LHCN-M2 (cell line): ENCODE measurements at places on chromosomes 3 and 15.
A peak's percentile ranks its signal among the peaks of the same experiment; 100 is the strongest.

- no peak for DNase-seq
Observed at GRCh38 chr3:55526332-55527030, 39.4 kb upstream of the WNT5A start.

GRCh38 chr3:28575746-28576613 lies 227.4 kb upstream of the AZI2 start:
- DNase-seq: peak; percentile 25

- DNase-seq: no peak
Observed at GRCh38 chr15:60568914-60569391, 90.0 kb upstream of the ICE2 start.

DNA sequence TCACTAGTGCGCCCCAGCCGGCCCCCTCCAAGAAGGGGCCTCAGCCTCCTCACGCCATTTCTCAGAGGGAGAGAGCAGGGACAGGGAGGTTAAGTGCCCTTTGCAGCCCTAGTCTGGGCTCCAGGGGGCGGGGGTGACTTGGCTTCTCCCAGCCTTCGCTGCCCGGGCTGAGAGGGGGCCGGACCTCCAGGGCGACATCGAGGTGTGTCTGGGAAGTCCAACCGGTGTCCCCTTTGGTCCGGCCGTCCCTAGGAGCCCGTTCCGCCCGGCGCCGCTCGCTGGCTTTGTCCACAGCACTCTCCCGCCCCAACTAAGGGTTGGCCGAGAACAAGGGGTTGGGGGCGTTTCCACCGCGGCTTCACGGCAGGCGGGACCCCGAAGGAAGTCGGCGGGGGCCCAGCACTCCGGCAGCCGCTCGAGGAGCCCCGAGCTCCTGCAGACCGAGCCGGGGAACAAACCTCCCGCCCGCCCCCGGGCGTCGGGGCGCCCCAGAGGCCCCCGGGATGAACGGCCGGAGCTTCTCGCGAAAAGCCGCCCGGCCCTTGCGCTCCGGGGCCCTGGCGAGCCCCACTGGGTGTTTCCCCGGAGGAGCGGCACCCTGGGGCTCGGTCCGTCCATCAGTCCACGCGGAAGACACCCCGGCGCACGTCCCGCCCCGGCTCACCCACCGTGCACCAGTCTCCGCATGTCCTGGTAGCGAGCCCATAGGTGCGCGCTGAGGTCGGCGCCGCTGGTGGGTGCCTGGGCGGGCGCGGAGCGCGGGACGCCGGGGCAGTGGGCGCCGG lies 627 bp downstream of the NT5DC2 start:
- no peak for DNase-seq

- DNase-seq: no peak
Observed at GRCh38 chr3:52896613-52897012, 735 bp downstream of the STIMATE start.

GRCh38 chr3:36258421-36258820 lies 121.9 kb upstream of the STAC start:
- DNase-seq: no peak

GRCh38 chr3:125375950-125376679 lies 990 bp upstream of the ZNF148 start:
- DNase-seq: no peak

GRCh38 chr15:42547918-42548248 lies 710 bp downstream of the LRRC57 start:
- DNase-seq: peak; percentile 53

DNA sequence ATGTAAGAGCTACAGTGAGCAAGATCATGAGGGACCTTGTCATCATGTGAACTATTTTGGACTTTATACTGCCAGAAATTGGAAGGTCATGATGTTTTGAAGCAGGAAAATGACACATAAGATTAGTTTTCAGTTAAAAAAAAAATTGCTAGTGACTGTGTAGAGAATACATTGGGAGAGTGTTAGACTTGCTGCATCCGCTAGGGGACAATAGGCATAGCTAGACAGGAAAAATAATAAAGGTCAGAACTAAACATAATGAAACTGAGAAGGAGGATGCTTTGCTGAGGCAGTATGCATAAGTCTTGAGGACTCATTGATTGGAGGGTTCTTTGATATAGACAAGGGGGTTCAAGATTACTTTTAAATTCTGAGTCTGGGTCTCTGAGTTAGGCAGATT lies 275.8 kb upstream of the KCNH8 start:
- DNase-seq: no peak

DNA sequence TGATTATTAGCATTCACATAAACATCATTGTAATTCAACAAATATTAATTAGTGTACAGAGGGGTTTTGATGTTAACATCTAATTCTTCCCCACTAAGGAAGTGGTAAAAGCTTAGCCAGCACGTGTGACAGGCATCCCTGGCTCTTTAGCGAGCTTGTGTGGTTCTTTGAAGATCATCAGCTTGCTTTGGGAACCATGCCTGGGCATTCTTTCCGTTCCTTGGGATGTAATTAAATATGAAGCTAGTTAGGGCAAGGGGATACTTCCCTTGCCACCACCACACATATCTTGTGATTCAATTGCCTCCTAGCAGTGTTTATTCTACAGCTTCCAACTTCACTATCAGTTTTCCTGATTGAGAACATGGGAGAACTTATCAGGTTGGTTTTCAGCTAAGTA lies 246.5 kb downstream of the MYRIP start:
- DNase-seq: no peak

DNA sequence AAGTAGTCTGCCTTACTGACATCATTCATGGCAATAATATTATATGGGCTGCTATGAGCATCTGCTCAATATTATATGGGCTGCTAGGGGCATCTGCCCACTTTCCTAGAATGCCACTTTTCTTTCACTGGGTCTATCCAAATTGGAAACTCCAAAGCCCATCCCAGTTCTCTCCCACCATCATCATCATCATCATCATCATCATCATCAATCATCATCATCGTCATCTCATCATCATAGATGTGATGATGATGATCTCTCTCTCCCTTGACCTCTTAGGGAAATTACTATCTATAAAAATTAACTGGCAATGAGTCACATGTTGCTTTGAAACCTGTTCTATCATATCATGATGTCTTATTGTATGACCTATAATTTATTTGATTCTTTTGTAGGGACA lies 222.0 kb downstream of the TJP1 start:
- DNase-seq: no peak

- DNase-seq: no peak
Observed at GRCh38 chr3:128269006-128269775, 115.9 kb downstream of the EEFSEC start.

- peak; percentile 99 for DNase-seq
Observed at GRCh38 chr3:42061713-42062380, 29.3 kb upstream of the TRAK1 start.

DNA sequence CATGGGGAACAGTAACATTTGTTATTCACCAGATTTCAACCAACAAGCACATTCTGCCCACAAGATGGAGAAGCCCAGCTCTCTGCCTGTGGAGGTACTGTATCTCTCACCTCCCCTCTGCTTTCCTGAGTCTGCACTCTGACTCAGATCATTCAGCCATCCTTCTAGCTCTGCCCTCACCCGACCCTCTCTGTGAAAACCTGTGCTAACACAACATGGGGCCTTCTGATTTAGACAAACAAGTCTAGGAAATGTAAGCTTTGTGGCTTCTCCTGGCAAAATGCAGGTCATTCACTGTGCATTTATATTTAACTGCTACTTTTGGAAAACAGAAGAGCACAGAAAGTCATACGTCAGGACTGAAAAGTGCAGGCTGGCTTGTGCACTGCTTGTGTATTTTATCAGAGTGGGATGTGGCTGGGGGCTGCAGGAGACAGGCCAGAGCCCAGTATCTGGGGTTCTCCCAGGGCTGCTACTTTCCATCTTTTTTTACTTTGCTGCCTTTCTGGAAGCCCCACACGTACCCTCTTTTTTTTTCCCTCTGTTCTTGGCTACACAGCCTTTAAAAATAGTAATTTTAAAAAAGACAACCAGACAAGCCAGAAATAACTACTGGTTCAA lies 50.8 kb downstream of the SUSD5 start:
- DNase-seq: peak; percentile 14

DNA sequence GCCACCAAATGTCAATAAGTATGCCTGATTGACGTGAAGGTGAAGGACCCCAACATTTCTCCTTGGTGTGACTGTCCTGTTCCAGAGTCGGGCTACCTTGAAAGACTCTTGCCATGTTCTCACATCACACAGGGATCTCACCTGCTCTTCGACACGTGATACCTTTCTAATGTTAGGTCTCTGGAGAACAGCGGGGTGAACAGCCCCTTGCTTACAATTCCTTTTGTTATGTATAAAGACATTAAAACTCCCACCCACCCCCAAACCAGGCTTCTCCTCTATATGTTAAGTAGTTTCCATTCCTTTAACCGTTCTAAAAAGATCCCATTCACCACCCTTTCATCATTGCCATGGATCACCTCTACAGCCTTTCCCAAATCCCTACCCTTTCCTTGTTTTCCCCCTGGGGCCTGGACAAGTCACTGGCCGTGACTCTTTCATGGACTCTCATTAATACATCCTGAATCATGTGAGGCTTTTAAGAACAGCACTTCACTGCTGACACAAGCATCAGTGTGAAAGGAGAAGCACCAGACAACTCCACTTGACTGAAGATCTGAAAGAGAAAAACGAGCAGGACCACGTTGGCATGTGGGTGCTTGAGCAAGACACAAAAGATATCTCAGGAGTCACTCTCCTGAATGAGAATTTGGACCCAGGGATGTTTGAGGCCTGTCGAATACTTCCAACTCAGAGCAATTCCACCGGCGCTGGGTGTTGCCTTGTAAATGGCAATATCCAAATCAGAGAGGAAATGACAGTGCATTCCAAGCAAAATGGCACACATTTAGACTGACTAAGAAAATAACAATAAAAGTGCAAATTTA lies 115.0 kb downstream of the FOXP1 start:
- no peak for DNase-seq

GRCh38 chr3:183396662-183397391 lies 31.6 kb downstream of the MCF2L2 start:
- no peak for DNase-seq

GRCh38 chr3:189573004-189573403 lies 58.2 kb upstream of the TP63 start:
- DNase-seq: no peak

- peak; percentile 89 for DNase-seq
Observed at GRCh38 chr3:129829640-129830039, 63.9 kb downstream of the TMCC1 start.

- peak; percentile 79 for DNase-seq
Observed at GRCh38 chr3:50237754-50238548, 1.9 kb downstream of the GNAI2 start.

DNA sequence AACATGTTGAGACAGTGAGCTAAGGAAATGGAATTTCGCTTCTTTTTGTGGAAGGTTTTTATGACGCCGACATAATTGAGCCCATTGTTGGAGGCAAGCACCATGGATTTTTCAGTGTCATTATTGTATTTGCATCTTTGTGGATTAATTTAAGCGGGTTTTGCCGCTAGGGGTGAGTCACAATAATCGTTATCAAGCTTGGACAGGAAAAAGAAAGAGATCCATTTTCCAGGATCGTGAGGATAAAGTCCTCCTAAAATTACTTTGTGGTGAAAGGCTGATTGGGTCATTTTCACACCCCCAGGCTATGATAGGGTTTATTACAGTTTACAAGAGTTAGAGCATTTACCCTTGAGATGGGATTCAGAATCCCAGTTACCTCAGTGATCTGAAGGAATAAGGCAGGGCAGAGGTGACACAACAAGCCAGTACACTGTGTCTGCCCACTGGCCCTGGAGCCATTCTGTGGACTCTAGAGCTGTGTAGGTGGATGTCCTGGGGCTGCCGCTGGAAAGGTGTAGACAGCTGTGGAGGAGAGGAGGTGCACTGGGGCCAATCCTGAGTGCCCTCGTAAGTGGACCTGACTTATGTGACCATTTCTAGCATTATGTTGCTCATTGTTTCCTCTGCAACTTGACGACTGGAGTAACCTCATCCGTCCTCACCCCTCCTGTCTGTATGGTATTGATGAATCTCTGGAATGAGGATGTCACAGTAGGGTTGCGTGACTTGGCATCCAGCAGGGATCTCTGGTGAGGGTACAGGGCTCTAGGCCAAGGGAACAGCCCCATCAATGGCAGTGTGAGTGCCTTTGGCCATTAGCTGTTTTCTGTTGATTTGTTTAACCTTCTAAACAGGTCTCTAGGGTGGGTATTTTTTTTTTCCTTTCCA lies 370.1 kb downstream of the LRTM1 start:
- DNase-seq: no peak

DNA sequence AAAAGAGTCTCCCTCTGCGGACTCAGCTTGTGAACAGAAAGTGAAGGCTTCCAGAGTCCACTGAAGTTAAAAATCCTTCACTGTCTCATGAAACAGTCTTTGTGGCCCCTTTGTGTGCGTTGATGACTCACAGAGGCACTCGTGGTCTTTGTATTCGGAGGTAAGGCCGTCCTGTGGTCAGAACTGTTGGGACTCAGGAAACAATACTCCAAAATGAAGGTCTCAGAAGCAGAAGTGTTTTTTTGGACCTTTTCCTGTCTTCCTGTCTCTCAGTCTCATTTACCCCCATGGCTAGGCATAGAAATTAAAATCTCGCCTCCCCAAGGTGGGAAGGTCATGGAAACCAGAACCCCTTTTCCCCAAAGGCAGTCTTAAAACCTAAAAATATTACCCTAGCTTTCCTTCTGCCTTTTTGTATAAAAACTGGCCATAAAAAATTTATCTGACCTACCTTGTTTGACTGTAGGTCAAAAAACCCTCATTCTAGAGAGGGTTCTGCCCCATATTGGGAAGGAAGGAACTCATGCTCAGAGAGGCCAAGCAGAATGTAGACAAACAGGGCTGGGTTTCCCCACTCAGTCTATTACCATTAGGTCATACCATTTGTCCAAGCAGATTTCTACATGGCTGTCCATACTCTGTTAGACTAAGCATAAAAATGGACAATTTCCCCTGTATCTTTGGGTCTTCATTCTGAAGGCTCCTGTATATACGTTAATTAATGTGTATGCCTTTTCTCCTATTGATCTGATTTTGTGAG lies 19.1 kb upstream of the EPB42 start:
- DNase-seq: peak; percentile 4

DNA sequence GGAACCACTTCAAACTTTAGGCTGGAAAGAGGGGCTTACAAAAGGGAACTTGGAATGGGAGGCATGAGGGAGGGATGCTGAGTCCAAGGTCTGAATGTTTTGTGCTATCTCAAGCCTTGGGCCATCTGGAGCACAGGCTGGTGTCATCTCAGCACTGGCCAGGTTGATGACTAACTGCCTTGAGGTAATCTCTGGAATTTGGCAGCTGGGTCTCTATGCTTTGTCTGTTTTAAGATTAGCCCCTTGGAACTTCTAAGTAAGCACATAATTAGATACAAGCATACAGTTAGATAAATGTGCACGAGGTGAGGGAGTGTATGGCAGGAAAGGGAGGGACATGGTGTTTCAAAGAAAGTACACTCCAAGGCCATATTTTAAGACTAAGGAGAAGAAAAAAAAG lies 252.4 kb upstream of the CCDC54 start:
- peak; percentile 81 for DNase-seq

GRCh38 chr3:123026565-123027291 lies 835 bp downstream of the SEMA5B start:
- DNase-seq: no peak

- no peak for DNase-seq
Observed at GRCh38 chr15:89195836-89196235, 25.5 kb downstream of the RLBP1 start.

- DNase-seq: no peak
Observed at GRCh38 chr3:188305220-188305619, 151.3 kb downstream of the LPP start.
